ENCODE measurements at places on chromosomes 7 and 10.

GRCh38 chr10:17984056-17984455, 32.3 kb downstream of the SLC39A12 start:
- peak; percentile 35 for DNase-seq

GRCh38 chr7:108660465-108660864, 90.8 kb downstream of the DNAJB9 start:
- no peak for DNase-seq

DNA sequence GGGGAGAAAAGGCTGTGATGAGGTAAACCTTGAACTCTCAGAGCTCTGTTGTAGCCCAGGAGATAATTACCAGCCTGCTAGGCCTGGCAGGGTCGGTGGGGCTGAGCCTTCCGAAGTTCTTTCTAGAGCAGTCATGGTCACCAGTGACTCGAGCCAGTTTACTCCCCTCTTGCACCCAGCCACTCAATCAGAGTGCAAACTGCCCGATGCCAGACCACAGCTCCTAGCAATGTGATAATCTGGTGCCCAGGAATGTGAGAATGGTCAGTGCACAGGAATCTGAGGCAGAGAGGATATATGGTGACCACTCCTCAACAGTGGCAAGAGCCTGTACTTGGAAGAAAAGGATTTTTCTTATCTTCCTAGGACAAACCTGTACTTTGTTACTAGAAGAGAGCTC, 46.4 kb upstream of the KMT2E start:
- no peak for DNase-seq

DNA sequence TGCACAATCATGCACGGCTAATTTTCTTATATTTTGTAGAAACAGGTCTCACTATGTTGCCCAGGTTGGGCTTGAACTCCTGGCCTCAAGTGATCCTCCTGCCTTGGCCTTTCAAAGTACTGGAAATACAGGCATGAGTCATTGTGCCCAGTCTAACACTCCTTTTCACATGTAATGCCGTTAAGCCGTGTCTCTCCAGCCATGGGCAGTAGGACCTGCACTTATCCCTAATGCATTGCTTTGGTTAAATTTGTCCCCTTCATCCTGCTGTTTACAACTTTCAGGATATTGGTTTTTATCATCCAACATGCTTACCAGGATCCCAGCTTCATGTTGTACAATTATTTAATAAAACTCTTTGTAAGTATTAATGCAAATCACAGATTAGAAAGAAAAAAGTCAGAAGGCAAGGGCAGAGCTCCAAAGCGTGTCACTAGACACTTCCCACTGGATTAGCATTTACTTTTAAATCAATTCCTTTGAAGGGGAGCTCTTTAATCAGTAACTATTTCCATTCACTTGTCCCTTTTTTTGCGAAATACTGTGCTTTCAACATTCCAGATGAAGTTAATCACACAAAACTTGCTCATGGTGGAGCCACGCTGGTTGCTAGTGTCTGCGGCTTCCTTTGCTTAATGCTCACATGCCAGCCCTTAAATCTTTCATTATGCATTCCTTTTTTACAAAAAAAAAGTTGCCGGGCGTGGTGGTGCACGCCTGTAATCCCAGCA, 256.0 kb upstream of the AUTS2 start:
- DNase-seq, result no peak

- DNase-seq, result no peak
These were observed 21.0 kb downstream of the CDK6 start for GRCh38 chr7:92815412-92815811.
